ENCODE measurements at places on chromosomes 7 and 10. TPM values are rescaled to one million over a fixed set of nuclear protein-coding genes. Genes with fewer than 3 reads are reported as not detected.
A peak's percentile ranks its signal among the peaks of the same experiment; 100 is the strongest.

The WDR91 gene
- 12.0 TPM for total RNA-seq

The DYDC2 gene
- 0.79 TPM for total RNA-seq

The CCDC136 gene
- total RNA-seq = 7.7 TPM

DNA sequence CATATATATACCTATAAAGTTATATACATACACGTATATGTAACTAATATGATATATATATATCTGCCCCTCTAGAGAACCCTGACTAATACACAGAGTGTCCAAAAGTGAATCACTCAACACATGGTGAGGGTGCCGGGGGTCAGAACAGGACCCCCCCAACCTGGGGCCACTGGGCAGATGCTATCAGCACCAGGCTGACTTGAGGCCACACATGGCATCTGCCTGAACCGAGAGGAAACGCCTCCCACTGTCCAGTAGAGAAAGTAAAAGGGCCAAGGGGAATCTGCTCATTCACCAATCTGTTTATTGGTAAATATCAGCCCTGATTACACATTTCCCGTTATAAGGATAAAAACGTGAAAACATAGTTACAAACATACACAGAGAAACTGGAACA is 218.3 kb downstream of the PTPRN2 start:
- no peak for DNase-seq

GRCh38 chr10:97406064-97406463 is 4.9 kb upstream of the RRP12 start:
- no peak for DNase-seq

The SH2D4B gene
- 0.11 TPM for total RNA-seq

The SEC31B gene
- total RNA-seq = 36.7 TPM

DNA sequence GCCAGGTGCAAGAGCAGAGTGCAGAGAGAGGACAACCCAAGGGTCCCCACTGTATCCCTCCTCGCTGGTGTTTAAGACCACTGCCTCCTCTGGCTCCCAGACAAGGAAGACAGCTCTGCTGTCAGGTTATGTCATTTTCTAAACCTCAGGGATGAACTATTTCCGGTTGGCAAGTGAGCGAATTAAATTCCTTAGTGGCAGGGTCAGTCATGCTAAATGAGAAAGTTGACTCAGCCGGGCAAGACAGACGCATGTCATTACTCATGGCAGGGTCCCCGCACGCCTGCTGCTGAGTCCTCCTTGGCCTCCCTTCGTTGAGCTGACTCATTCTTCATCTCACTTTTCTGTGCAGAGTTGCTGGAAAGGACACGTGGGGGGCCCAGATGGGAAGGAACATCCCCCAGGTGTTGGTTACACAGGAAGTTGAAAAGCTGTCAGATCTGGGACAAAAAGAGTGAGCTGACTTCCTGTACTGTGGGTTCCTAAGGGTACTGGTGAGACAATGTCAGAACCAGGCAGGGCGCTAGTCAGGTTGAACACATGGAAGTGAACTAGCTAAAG is 47.1 kb upstream of the UCN3 start:
- DNase-seq = peak; percentile 91

DNA sequence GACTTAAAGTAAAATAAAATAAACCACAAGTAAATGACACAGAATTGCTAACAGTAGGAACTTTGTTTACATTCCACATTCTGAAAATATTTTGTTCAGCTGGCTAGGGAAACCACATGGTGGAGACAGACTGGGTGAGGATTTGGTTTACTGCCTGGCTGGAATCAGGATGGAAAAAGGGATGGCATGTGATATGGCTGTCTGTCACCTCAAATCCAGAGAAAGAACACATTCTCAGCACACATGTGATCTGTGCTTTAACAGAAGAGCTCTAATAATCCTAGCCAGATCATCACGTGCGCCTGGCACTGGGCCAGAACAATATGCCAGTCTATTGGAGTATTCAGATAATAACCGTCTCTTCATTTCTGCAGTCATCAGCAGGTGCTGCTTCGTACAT is 90.9 kb upstream of the PIP4K2A start:
- no peak for DNase-seq

- peak; percentile 83 for DNase-seq
Measured at GRCh38 chr10:78578929-78579328, 489.8 kb upstream of the ZMIZ1 start.

GRCh38 chr7:70669854-70670253 is 462.1 kb upstream of the GALNT17 start:
- DNase-seq = no peak

DNA sequence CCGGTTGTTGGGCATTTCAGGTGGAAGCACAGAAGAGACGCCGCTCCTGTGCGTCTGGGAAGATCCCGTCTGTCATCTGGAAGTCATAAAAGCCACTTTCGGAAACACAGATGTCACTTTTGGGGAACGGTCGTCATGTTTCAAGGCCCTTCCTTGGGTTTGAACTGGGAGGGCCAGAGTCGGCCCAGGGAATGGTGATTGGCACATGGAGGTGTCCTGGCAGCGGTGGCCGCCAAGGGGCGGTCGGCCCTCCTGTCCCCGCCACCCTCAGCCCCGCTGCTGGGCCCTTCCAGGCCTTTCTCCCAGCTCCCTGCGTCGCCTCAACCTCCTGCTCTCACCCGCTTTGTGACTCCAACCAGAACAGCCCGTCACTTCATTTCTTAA is 115.2 kb upstream of the SFMBT2 start:
- DNase-seq = no peak

GRCh38 chr7:32891043-32891799 is at the start of gene KBTBD2:
Gene KBTBD2 (minus strand): TSS chr7:32891760. CDS start chr7:32879604, 12,156 bp downstream.
- peak; percentile 87 for DNase-seq

The OLAH gene
- total RNA-seq = 0.16 TPM

The HABP2 gene
- not detected for total RNA-seq

DNA sequence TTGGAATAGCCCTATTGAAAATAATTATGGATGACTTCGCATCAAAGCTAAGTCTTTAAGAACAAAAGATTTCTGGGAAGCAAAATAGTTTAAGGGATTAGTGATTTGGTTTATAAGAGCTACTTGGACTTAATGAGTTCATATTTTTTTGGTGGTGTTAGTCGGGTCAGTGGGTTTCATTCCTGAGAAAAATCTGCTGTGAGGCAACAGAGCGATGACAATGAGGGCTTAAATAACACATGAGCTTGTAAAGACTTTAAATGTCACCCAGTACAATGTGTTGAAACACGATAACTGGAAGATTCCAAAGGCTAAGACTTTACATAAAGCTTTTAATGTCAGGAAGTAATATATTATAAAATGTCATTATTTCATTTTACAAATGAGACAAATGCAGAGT is 178.8 kb downstream of the ARL4A start:
- no peak for DNase-seq

GRCh38 chr7:8491544-8492489 is 58.4 kb downstream of the NXPH1 start:
- no peak for DNase-seq

DNA sequence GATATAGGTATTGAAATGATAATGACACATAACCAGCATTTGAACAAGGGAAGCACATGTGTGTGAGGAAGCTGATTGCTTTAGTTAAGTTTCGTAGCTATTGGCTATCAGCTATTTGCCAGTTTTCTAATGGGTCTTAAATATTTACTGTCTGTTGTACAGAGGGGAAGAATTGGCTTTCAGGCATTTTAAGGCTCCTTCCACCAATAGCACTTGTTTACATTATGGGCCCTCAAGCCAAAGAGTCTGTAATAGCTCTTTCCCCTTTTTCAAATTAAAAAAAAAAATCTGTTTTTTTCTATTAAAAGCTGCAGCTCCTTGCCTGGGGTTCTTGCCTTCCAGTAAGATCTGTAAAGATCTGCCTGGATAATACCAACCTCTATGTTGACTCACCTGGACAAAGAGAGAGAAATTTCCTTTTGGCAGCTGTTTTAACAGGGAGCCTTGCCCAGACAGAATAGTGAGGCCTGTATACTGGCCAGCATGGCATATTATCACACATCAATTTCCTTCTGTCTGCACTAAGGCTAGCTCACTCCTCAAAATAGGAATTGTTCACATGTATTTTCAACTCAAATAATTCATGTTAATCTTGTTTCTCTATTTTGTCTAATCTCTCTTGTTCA is 104.7 kb upstream of the LRGUK start:
- no peak for DNase-seq

GRCh38 chr10:67079126-67079525 is 153.3 kb downstream of the LRRTM3 start:
- DNase-seq = no peak

GRCh38 chr7:93159490-93159889 is 11.3 kb upstream of the SAMD9L start:
- DNase-seq = no peak

DNA sequence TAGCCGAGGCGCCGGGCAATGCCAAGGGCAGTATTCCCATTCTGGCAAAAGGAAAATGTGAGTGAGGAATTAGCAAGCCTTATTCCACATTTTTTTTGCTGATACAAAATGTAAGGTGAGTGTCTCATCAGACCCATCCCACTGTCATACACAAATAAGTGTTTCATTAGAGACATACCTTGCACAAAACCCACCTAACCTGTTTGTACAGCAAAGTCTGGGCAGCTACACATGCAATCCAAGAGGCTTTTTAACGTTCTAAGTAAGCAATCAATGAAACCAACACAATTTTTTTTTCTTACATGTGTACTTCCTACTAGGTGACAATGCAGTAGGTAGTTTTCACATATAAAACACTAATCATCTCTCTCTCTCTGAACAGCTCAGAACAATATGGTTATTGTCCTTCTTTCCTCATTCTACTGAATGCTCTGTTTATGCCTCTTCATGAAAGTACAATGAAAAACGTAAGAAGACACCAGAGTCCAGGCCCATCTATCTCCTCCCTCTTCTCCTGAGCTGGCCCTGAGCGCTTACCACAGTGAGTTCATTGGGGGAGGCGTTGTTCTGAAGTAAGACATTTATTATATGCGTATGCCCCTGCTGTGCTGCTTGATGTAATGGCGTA is 217.2 kb downstream of the ANK3 start:
- no peak for DNase-seq

DNA sequence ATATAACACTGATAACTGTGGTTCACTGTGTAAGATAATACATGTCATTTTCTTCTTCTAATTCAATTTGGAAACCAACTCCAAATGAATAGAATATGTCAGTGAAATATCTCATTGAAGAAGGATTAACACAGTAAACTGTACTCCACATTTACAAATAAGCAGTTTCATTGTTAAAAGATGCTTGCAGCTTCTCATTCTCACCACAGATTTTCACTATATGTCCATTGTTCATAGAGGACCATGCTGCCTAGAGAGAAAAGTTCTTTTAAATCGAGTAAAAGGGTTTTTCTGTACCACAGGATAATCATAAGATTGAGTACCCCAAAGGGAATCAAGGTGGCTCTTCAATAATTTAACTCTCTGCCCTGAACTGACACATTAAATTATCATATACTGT is 165.5 kb downstream of the LRRN3 start:
- no peak for DNase-seq

The C7orf33 gene
- total RNA-seq = not detected

- no peak for DNase-seq
Measured at GRCh38 chr7:150326657-150327268, 3.4 kb upstream of the ACTR3C start.

The TMEM213 gene
- total RNA-seq = not detected

DNA sequence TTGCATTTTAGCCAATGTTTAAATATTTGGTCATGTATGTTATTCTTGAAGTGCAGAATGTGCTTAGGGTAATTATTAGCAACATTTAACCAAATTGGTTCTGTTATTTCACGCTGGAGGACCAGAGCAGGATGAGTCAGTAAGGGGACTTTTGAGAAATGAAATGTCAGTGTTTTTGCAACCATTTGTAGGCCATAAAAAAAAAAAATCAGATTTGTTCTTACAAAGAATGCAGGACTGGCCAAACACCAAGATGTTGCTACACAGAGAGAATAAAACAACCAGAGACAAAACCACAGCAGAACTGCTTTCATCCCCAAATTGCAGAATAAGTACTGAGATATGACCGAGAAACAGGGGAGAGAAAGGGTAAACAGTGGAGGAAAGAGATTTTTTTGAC is 62.1 kb downstream of the TPST1 start:
- no peak for DNase-seq

GRCh38 chr7:28698840-28699239 is 259.3 kb downstream of the TRIL start:
- DNase-seq = no peak

DNA sequence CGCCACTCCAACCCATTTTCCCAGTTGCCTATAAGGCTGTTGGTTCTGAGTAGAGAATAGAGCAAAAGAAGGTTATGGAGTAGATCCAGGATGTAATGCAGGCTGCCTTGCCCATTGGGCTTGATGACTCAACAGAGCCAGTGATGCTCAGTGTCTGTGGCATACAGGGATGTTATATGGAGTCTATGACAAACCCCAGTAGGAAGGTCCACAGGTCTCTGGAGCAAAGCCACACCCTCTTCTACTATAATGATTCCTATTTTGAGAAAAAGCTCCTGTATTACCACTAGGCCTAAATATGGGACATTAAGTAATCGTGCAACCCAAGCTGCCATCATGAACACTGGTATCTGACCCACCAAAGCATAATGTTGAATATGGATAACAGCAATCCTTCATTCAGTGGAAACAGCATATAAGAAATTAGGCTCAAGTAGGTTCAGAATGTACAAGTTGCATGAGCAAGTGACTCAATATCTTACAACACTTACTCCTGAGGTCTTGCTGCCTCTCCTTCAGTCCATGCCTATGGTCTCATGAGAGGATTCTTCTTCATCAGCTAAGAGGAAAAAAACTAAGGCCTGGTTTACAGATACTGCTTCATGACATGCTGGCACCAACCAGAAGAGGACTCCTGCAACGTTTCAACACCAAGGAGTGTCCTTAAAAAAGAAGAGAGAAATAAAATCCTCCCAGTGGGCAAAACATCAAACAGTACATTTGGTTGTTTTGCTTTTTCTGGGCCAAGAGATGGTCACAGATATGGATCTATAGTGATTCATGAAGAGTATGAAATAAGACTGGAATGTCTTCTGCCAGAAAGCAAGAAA is 14.8 kb upstream of the FHIP2A start:
- no peak for DNase-seq

- DNase-seq = no peak
Measured at GRCh38 chr7:108486291-108486966, 30.2 kb upstream of the NRCAM start.
